ENCODE measurements at places on chromosomes 2 and 18.

DNA sequence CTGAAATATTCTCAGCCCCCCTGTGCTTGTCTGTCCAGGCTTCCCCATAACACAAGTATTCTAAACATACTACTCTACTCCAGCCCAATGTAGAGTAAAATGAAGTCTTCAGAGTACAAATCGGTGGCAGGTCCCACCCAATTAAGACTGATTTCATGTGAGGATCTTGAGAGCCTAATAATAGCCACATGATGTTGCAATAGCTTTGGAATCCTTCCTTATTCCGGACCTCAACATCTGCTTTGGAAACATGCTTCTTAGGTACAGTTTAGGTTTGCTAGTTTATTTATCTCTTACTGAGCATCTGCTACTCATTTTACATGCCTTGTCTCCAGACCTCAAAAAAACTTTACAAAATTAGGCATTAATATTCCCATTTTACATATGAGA lies 207.3 kb upstream of the RAB6C start:
- DNase-seq: no peak

DNA sequence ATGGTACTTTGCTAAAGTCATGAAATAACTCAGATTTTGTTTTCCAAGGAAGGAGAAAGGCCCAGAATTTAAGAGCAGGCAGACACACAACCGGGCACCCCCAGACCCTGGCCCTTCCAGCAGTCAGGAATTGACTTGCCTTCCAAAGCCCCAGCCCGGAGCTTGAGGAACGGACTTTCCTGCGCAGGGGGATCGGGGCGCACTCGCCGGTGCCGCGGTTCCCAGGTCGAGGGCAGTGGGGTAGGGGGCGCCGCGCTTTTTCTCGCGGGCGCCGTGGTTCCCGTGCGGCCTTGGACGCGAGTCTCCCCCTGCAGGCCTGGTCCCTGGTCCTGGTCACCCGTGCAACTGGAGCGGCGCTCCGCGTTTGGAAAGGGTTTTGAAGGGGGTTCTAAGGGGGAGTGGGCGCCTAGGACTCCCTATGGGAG lies 1.2 kb downstream of the ZNF236 start:
- DNase-seq: no peak

GRCh38 chr2:240991378-240992263 lies 6.8 kb upstream of the SNED1 start:
- peak; percentile 44 for DNase-seq

- no peak for DNase-seq
These were observed 86.5 kb downstream of the VSNL1 start for GRCh38 chr2:17626986-17627385.

DNA sequence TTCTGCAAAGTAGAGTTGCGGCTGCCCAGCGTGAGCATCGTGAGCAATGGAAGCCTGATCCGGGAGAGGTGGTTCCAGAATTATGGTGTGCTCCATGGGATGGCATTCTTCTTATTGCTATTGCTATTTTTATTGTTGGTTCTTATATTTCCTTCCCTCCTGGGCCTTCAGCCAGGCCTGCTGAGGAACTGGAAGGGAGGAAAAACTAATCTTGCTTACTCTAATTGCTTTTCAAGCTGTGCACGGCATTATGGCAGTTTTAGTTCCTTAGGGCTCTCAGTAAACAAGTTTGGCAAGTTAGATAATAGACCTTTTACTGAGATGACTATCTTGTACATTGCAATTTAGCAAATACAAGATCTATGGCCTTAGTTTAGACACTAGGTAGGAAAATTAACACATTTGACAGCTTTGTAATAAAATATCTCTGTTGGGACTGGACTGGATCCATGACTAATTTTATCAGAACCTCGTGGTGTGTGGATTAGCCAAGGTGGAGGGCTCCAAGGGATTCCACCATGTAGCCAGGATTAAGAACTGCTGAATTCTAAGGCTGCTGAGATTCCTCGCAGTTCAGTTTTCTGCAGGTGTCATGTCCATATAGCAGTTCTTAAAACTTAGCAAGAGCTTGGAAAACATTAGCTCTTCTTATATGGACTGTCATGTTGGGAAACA lies 6.0 kb downstream of the RSAD2 start:
- no peak for DNase-seq

GRCh38 chr18:59661891-59662701 lies 35.1 kb downstream of the CCBE1 start:
- no peak for DNase-seq

DNA sequence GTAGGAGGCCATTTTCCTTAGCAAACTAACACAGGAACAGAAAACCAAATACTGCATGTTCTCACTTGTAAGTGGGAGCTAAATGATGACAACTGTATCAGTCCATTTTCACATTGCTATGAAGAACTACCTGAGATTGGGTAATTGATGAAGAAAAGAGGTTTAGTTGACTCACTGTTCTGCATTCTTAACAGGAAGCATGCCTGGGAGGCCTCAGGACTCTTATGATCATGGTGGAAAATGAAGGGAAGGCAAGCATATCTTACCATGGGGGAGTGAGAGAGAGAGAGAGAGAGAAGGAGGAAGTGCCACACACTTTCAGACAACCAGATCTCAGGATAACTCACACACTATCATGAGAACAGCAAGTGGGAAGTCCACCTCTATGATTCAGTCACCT lies 105.3 kb downstream of the PARD3B start:
- DNase-seq: no peak

GRCh38 chr2:105373344-105373781 lies 25.5 kb downstream of the FHL2 start:
- no peak for DNase-seq

DNA sequence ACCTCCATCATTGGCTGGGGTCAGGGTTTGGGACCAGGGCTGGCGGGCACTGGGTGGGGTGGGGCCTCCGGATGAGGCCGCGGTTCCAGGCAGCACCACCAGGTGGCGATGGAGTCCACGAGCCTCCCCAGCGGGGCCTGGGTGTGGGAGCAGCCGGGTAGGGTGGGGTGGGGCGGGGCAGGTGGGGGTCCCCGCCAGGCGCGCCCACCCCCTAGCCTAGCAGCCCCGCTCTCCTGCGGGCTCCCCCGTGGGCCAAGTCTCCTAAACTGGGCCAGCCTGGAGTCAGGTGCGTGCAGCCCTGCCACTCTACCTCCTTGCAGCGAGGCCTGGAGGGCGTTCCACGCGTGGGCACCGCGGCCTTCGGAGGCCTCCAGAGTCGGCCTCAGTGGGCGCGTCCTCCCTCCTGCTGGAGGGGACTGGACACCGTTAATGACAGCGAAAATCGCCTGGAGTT lies 187.5 kb downstream of the TWIST2 start:
- no peak for DNase-seq

All from NCI-H510A treated with DMSO at 0.1 percent for 48 hours (cell line).